Chondrocyte (in vitro differentiated cells): ENCODE measurements at places on chromosomes 16 and 17. TPM values are rescaled to one million over a fixed set of nuclear protein-coding genes. Genes with fewer than 3 reads are reported as not detected.

The RHBDL1 gene
- total RNA-seq = 1.9 to 3.5 TPM (median 3.0 TPM) in 3 replicates

The KCNJ2 gene
- 0.07 TPM in 1 of 3 replicates, not detected in the others for total RNA-seq

GRCh38 chr17:63439687-63440086 is 6.4 kb downstream of the CYB561 start:
- no peak for DNase-seq

DNA sequence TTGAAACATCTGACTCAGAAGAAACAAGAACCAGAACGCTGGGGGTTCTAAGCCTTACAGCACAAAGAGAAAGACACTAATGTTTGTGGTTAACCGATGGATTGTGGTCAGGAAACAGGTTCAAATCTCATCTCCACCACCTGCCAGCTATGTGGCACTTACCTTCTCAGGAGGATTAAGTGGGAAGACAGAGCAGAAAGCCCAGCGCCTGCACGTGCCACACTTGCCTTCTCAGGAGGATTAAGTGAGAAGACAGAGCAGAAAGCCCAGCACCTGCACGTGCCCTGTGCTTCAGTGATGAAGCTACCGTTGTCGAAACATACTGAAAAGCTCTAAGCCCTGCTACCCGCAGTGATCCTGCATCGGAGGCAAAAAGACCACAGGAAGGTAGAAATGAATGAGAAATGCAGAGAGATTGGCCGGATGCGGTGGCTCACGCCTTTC is 90.6 kb downstream of the NXN start:
- no peak for DNase-seq
